NCI-H2081 (cell line): ENCODE measurements at places on chromosomes 1 and 21.

DNA sequence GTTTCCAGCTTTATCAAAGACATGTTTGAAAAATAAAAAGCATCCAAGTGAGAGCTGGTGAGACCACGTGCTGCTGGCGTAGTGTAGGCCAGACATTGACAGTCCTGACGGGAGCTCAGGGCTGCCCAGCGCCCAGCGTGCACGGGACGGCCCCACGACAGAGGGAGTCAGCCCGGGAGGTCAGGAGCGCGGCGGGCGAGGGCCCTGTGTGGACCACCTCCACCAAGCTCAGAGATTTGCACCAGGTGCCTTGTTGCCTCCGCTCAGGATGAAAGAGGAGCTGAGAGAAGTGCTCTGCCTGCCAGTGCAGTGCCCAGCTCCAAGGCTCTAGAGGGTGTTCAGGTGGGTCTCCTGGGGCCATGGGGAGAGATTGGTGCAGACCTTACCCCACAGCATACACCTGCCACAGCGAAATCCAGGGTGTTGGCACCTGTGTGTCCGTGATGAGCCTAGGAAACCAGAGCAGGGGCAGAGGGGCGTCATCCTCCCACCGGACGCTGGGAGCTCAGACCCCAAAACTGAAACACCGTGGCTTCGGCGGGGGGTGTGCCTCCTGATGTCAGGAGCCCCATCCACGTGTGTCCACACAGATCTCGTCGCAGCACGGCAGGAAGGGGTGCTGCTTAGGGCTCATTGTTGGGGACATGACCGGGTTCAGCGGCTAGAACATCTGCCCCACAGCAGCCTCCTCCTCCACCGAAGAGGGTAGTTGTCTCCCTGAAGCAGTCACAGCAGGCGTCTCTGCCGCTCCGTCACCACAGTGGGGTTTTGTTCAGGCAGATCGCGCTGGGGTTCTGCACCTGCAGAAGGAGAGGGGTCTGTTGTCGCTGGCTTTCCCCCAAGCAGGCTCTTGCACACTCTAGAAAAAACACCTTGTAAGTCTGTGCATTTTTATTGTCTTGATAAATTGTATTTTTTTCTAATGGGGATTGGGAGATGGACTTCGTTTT lies 64.2 kb downstream of the POFUT2 start:
- DNase-seq = no peak

DNA sequence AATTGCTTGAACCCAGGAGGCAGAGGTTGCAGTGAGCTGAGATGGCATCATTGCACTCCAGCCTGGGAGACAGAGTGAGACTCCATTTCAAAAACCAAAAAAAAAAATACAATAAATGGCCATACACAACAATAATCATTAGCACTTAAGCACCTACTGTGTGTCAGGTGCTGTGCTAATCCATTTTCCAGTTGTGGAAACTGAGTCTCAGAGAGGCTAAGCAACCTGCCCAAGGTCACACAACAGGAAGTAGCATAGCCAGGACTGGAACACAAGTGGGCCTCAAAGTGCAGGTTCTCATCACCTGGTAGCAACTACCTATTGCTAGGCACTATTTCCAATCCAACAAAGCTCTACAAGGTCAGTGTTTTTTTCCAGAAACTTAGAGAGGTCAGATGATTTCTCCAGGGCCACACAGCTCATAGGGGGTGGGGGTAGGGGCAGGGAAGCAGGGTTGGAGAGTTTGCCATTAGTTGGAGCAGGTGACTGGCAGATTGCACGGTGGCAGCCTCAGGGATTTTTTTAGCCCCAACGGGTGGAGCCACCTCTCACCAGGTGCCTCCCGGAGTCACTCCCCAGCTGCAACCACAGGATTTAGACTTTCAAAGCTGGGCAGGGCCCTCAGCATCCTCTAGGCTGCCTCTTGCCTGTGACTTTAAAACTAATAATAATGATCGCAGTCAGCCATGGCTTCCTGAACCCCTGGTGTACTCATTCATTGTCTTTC lies 52.5 kb upstream of the ID3 start:
- no peak for DNase-seq

DNA sequence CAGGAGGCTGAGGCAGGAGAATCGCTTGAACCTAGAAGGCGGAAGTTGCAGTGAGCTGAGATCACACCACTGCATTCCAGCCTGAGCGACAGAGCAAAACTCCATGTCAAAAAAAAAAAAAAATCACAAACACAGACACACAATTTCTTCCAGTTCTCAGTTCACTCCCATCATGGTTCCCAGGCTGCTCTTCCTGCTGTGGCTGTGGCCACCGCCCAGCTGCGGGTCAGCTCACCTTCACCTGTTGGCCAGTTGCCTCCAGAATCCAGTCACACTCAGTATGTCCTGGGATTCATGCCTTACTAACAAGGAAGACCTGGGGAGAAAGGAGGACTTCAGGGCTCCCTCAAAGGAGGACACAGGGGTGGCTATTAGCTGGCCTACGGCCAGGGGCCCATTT lies 45.9 kb upstream of the SLC25A33 start:
- no peak for DNase-seq

GRCh38 chr1:77538956-77539518 lies 143.4 kb downstream of the ZZZ3 start:
- peak; percentile 12 for DNase-seq

GRCh38 chr1:232561381-232561780 lies 68.6 kb downstream of the SIPA1L2 start:
- no peak for DNase-seq

DNA sequence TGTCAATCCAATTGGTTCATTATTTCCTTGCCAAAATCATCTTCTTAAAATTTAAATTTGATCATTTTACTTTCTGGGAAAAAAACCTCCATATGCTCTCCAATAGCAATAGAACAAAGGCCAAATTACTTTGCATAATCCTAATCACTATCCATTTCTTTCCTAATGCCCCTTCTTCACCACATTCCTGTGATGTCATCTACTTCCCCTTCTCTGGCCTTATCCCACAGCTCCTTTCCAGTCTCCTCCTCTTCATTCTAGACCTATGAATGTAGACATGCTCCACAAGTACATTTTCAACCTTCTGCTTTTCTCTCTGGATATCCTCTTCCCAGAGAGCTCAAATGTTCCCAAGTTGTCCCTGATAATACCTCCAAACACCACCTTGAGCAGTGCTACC lies 216.6 kb downstream of the MRPL39 start:
- DNase-seq = no peak

- no peak for DNase-seq
Observed at GRCh38 chr1:16461681-16462080, 21.2 kb downstream of the NECAP2 start.
